Activated CD4-positive, alpha-beta T cell treated with anti-CD3 and anti-CD28 coated beads, Interleukin-2, amount 50 U/mL, for 1 hour (primary cell): ENCODE measurements at places on chromosomes 3 and 15.
A peak's percentile ranks its signal among the peaks of the same experiment; 100 is the strongest.

- DNase-seq: no peak
Observed at GRCh38 chr15:64763021-64763420, 12.4 kb downstream of the RBPMS2 start.

GRCh38 chr15:25469377-25469776, 30.6 kb upstream of the UBE3A start:
- no peak for DNase-seq

DNA sequence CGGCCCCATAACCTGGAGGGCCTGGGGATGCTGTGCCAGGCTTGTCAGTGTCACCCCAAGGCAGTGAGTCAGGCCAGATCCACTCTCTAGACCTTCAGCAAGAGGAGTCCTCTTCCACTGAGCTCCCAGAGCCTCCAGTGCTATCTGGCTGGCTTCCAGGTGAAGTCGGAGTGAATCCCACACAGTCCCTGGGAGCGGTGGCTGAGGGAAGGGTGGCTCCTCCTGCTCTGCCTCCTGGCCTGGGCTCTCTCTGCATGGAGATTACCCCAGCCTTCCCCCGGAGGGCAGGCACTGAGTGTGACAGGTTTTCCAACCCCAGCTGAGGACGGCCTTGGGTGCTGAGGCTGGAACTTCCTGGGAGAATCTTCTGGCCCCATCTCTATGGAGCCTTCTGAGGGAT, 82.7 kb downstream of the EPHB1 start:
- DNase-seq: no peak

DNA sequence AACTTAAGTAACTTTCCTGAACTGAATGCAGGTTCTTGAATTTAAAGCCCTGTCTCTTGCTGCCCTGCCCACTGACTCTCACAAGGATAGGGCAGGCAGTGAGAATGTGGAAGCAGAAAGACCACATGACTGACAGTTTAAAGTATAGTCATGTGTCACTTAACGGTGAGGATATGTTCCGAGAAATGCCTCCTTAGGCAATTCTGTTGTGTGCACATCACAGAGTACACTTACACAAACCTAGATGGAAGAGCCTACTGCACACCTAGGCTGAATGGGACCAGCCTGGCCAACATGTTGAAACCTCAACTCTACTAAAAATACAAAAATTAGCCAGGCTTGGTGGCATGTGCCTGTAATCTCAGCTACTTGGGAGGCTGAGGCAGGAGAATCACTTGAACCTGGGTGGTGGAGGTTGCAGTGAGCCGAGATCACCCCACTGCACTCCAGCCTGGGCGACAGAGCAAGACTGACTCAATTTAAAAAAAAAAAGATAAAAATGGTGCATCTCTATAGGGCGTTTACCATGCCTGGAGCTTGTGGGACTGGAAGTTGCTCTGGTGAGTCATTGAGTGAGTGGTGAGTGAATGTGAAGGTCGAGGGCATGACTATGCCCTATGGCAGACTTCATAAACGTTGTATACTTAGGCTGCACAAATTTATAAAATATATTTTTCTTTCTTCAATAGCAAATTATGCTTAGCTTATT, 18.9 kb upstream of the COPG1 start:
- DNase-seq: no peak

- DNase-seq: peak; percentile 61
Observed at GRCh38 chr3:38031022-38031994, 1.9 kb upstream of the PLCD1 start.

DNA sequence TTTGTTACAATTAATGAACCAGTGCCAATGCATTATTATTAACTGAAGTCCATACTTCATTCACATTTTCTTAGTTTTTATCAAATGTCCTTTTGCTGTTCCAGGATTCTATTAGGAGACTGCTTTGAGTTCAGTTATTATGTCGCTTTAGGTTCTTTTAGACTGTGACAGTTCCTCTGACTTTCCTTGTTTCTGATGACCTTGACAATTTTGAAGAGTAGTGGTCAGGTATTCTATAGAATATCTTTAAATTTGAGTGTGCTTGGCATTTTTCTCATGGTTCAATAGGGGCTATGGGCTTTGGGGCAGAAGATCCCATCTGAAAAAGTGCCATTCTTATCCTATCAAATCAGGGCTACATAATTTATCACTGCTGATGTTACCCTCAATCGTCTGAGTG, 126.3 kb downstream of the APBA2 start:
- DNase-seq: no peak

- no peak for DNase-seq
Observed at GRCh38 chr15:66795851-66796250, 93.8 kb downstream of the SMAD6 start.

DNA sequence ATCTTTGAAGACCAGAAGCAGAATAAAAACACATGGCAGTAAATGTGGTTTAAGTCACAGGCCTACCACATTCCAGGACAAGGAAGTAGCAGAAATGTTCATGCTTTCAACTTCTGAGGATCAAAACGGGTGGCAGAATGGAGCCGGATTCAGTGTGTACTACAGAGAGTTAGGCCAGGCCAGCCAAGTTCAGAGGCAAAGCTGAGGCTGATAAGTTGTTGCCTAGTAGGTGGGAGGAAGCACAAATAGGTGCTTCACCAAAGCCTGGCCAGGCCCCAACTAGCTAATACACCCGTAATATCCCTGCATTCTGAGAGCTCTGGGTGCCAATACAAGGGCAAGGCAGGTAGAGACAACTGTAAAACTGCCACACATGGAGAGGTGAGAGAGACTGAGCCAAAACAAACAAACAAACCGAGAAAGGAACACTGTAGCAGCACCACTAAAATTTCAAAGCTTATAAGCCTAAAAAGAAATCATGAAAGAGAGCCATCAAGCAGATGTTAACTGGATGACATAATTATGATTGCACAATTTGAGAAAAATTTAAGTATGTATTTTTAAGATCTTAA, 156.4 kb upstream of the CBLB start:
- no peak for DNase-seq

- no peak for DNase-seq
Observed at GRCh38 chr15:29518442-29518841, 248.8 kb upstream of the NSMCE3 start.

DNA sequence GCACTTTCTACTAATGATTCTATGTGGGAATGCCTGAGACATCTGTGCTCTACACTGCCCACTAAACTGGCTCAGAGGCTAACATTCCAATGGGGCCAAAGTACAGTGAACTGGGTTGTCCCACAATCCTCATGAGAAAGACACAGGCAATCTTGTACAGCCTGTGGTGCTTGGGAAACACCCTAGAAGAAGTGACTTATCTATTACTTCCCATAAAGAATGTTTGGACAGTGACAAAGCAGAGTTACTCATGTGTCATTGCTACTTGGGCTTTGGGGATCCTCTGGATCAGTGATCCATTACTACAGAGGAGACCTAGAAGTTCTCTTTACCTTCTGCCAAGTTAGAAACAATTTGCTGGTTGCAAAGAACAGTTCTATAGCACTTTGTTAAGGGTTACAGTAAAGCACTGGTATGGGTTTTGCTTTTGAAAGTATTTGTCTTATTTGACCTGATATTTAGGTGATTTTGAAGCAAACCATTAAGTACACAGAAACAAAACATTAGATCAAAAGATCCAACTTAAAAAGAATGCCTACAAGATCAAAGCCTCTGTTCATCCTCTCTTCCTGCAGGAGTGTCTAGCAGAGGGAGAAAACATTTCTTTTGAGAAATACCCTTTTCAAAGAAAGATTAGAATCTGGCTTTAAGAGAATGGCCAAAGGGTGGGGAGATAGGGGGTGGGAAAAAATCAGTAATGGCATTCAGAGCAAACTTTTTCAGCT, 75.8 kb downstream of the CTNNB1 start:
- DNase-seq: no peak

DNA sequence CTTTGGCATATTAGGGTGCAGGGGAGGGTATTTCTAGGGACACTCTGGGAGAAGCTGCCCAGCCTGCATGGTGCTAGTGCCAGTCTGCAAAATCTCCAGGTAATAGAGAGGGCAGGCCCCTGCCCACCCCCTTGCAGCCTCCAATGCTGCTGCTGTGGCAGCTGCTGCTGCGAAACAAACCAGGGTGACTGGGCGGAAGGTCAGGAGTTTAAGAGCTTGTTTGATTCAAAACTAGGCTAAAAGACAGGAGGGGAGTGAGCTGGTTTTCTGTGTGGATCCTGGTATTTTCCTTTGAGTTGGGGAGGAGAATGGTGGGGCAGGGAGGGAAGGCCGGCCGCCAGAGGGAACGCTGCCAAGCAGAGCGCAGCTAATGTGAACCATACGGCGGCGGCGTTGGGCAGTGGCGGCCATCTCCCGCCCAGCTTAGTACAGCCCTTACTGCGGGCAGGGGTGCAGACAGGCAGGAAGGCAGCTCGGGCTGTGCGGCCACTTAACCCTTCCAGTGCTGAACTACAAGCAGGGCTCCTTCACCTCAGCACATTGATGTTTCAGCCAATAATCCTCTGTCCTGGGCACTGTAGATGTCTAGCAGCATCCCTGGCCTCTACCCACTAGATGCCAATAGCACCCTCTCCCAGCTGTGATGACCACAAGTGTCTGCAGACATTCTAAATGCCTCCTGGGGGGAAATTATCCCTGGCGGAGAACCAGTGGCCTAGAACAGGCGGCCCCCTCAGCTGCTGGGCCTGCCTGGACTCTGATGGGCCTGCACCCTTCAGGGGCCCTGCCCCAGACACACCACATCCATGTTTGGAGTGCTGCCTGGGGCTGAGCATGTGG, 125.7 kb downstream of the EEFSEC start:
- DNase-seq: no peak

DNA sequence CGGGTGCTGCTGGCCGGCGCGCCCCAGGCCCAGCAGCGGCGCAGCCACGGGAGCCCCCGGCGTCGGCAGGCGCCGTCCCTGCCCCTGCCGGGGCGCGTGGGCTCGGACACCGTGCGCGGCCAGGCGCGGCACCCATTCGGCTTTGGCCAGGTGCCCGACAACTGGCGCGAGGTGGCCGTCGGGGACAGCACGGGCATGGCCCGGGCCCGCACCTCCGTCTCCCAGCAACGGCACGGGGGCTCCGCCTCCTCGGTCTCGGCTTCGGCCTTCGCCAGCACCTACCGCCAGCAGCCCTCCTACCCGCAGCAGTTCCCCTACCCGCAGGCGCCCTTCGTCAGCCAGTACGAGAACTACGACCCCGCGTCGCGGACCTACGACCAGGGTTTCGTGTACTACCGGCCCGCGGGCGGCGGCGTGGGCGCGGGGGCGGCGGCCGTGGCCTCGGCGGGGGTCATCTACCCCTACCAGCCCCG, 777 bp downstream of the LOXL1 start:
- peak; percentile 40 for DNase-seq

DNA sequence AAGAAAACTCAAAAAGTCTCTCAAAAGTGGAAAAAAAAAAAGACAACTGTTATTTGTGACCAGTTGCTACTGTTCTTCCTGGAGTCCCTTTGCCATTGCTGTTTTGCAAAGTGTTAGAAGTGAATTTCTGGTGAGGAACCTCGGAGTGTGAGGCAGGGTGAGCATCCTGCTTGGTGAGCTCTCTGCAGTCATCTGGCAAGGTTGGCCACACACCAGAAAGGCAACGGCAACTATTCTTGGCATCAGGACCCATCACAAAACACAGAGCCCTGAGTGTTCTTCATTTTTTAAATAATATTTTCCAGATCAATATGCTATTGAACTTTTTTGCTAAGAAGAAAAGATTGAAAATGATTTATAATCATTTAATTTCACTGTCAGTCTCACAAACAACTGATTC, 60.7 kb downstream of the CGNL1 start:
- no peak for DNase-seq

DNA sequence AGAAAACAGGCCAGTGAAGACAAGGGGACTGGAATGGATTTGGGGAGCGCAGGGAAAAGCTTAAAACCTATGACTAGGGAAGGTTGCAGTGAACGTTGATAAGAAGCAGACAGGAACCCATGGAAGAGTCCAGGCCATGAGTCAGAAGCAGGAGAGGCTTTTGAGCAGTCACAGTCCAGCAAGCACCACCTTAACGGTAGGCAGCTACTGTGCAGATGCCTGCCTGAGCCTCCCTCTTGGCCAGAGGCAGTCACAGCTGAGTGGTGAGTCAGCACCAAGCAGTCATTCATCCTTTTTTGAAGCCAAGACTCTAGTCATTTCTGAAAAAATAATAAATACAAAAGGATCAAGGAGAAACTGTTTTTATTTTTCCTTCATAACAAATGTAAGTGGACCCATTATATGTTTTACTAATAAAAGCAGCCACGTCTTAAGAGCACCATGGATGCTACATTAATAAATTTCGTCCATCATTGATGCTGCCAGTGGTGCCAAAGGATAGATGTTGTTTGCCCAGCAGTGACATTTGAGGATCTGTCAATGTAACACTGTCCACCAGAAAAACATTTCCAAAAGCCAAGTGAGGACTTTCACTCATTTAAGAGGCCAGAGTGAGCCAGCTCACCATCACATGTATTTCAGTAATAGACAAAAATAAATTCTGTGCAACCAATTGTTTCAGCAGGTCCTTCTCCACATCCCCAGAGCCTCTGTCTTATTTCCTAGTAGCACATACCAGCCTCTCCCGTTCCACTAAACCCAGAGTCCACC, 42.1 kb upstream of the ACTC1 start:
- DNase-seq: no peak

DNA sequence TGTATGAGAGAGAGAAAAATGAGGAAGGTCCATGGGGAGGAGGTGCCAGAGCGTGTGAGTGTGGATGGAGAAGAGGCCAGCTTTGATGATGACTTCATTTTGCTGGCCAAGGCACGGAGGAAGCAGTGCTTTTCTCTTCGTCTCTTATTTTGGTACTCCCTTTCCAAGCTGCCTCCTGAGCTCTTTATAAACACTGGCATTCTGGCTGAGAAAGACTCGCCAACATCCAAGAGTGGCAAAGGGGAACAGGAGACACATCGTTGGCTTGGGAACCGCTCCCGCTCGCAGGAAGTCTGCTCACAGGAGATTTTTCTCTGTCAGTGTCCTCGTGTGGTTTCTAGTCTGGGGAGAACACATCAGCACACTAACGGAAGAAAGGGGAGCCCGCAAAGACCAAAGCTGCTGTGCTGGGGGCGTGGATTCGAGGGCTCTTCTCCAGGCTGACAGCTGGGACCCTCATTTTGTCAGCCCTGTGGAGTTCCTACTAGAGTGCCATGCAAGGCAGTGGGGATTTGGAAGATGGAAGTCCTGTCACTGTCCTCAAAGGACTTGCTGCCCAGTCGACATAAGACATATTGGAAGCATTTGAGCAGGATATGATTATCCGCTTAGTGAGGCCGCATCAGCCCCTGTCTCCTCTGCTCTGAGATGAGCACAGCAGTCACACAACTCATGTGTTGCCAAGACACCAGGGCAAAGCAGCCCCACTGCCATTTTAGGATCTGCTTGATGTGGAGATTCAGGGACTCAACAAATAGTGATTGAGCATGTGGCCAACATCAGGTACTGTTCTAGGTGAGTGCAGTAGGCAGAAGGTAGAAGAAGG, 8.0 kb upstream of the SEMA4B start:
- no peak for DNase-seq
